ENCODE measurements at places on chromosomes 5 and 9.
A peak's percentile ranks its signal among the peaks of the same experiment; 100 is the strongest.

- peak; percentile 42 for DNase-seq
These were observed 163.2 kb downstream of the ARRDC3 start for GRCh38 chr5:91219803-91220371.

- no peak for DNase-seq
These were observed 99.8 kb downstream of the NFIB start for GRCh38 chr9:14214065-14214684.

GRCh38 chr9:116409129-116409528 is 255.5 kb downstream of the PAPPA start:
- DNase-seq = no peak

GRCh38 chr9:83964973-83965349 is 15.1 kb downstream of the HNRNPK start:
- DNase-seq = no peak

DNA sequence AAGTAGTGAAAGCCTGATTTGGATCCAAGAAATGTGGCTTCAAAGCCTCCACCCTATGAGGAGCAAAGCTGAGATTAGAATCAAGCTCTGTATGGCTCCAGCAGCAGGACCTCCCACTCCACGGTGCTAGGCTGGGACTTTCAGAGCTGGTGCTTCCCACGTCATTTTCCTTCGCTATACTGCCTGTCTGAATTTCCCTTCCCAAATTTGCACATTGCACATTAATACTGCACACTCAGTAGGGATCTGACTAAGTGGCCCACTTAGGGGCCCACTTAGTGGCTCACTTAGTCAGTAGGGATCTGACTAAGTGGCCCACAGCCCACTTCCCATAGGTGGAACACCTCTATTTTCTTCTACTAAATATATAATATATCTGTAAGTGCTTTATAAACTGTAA is 14.1 kb upstream of the SPDL1 start:
- no peak for DNase-seq

- no peak for DNase-seq
These were observed 186.4 kb downstream of the MELK start for GRCh38 chr9:36759141-36759540.

DNA sequence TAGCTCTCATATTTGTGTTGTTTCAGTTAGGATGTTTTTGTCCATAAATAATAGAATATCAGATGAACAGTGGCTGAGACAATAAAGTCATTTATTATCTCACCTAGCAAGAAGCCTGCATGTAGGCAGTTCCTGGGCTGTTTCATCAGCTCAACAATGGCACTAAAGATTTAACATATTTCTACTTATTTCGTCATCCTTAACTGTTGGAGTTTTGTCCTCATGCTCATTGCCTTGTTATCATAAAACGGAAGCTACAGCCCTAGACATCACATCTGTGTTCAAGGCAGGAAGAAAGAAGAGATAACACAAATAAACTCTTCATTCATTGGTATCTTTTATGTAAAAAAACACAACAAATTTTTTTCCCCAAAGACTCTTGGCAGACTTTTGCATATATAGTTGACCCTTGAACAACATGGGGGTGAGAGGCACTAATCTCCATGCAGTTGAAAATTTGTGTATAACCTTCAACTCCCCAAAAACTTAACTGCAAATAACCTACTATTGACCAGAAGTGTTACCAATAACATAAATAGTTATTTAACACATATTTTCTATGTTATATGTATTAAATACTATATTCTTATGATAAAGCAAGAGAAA is 277.2 kb upstream of the ADRA1B start:
- no peak for DNase-seq

DNA sequence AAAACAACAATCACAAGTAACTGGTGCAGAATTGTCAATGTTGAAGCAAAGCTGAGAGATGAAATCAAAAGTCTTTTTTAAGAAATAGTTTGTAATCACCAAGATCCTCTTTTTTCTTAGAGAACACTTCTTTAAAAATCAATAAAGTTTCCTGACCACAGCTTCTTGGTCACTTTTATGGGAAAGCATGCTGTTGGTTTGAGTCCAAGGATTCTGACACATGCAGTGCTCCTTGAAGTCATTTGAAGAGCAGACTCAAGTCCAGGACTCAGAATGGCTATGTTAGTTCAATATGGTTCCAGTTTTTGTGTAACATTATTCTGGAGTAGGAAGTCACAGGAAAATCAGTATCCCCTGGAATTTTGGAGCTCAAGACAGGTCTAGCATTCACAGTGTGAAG is 480.6 kb downstream of the NR2F1-AS1 start:
- DNase-seq = no peak

DNA sequence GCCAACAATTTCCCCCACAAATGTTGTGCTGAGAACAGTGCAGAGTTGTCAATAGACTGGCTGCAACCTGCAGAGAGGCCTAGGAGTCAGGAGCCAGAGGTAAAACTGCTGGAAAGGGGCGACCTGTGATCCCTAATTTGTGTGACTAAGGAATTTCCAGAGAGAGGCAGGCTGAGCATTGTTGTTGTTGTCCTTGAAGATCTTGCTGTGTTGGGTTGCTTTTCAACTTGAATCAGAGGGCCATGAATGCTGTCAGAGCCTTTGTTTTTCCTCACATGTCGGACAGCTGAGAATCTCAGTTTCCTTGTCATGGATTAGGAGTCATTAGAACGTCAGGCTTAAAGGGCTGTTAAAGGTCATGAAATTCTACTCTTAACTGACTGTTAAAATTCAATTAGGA is 134.6 kb upstream of the ASTN2 start:
- DNase-seq = no peak

DNA sequence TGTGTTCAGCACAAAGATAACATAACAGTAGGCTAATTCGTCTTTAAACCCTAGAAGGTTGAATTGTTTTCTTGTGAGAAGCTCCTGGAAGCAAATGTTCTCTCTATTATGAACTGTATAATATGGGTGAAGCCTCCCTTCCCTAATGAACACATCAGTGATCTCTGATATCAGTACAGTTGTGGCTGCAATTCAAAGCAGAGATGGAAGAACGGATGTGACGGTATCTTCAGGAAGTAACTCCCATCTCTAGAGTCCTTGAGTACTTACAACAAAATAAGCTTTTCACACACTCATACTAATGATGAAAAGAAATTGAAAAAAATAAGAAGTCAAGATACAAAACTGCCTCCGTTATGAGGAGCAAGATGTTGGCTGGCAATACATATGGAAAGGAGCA is 4.5 kb downstream of the HCN1 start:
- DNase-seq = no peak

- no peak for DNase-seq
These were observed 22.6 kb downstream of the PSMD5 start for GRCh38 chr9:120820095-120820494.

DNA sequence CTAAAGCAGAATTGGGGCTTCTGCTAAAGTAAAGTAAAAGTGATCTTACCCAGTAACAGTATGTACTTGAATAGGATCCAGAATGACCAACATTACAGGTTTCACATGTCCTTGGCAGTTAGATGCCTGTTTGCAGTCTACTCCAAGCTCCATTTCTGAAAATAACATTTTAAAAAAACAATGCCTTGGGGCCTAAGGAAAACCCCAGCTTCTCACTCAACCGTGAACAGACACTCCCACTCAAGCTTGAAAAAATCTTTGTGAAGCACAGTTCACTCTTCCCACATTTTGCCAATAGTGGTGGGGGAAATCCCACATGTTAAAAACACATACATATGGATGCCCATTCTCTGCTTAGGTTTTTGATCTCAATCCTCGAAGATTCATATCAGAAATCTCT is 304.1 kb downstream of the ARRDC3 start:
- no peak for DNase-seq

- no peak for DNase-seq
These were observed at the start of gene LARP1 for GRCh38 chr5:154755361-154756008. LARP1 (plus strand) TSS chr5:154755377; CDS start chr5:154755758, 381 bp downstream.

DNA sequence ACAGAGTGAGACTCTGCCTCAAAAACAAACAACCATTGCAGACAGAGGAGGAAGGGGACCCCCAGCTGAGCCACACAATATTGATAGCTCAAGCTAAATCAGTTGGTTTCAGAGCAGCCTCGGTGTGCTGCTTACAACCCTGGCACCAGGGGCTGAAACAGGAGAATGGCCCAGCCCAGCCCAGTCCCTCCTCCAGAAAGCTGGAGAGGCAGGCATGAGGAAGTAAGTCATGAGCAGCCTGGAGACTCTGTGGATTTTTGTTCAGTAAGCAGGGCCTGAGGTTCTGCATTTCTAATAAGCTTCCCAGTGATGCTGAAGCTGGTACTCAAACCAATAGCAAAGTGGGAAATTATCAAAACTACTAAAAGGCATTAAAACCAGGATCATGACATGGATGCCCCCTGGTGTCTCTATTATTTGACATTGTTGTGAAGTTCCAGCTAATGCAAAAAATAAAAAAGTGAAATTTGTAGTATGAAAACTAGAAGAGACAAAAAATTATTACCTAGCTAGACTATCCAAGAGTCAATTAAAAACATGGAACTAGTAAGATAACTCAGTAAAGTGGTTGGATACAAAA is 14.2 kb downstream of the PRRT1B start:
- DNase-seq = no peak

GRCh38 chr5:5278815-5279381 is 138.8 kb downstream of the ADAMTS16 start:
- DNase-seq = no peak

DNA sequence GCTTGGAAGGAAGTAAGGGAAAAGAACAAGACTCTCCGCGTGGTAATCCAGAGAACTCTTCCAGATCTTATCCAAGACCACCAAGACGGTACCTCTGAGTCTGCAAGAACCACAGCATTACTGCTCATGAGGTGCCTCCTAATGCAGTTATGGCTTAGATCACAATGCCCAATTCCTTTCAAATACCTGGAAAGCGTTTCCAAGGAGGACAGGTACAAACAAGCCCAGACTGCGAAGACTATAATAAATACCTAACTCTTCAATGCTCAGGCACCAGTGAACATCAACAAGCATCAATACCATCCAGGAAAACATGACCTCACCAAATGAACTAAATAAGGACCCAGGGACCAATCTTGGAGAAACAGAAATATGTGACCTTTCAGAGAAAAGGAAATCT is 325.5 kb downstream of the CWC27 start:
- no peak for DNase-seq

DNA sequence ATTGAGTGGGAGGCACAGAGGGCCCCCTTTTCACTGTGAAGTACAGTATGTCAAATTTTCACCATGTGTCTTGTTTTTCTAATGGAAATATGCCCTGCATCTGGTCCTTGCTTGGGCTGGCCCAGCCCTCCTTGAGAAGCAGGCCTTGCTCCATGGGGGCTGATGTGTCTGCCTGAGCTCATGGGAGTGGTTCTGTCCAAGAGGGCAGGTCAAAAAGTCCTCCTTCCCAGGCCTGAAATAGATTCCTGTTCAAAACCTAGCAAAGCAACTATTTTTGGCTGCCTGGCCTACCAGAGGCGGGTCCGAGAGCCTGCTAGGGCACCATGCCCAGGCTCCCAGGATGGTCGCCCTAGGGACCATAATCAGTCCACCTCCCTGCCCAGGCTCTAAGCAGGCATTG is 40.5 kb upstream of the NEURL1B start:
- no peak for DNase-seq

DNA sequence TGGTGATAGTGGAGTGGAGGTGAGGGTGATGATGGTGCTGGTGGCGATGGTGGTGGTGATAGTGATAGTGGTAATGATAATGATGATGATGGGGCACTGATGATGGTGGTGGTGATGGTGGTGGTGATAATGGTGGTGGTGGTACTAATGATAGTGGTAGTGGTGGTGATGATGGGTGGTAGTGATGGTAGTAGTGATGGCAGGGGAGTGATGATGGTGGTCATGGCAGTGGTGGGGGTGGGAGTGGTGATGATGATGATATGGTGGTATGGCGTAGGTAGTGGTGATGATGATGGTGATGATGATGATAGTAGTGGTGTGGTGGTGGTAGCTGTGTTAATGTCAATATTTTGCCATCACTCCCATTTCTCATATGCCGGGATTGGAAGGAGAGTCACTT is 44.5 kb upstream of the ORM1 start:
- no peak for DNase-seq

GRCh38 chr9:78507037-78507436 is 210.1 kb downstream of the PSAT1 start:
- DNase-seq = no peak

DNA sequence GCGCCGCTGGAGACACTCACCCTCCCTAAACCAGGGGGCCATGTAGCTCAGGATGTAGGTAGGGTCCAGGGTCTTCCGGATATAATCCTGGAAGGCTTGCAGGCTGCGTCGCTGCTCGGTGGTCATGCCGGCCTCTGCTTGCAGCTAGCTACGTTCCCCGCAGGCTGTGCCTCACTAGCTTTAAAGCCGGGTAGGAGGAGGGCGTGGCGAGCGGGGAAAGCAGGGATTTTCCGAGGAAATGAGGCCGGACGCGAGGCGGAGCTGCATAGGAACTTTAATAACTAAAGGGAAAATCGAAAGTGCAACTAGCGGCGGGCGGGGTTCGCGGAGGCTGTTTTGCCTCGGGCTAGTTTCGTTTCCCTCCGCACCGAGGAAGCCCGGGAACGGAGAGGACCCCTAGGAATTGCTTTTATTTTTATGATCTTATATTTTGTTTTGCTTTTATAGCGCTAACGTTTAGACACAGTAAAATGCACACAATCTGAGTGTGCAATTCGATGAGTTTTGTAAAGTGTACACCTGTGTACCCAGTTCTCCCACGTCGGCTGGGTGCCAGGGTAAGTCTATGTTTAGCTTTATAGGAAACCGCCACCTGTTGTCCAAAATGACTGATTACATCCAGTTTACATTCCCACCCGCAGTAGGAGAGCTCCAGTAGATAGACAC is at the start of gene RIGI:
Gene RIGI, minus strand, starts transcription at position 156 of the 666 bp plus-strand sequence. Its CDS starts 30 bp downstream, at position 126.
- peak; percentile 83 for DNase-seq

GRCh38 chr5:34699155-34700077 is 43.3 kb downstream of the RAI14 start:
- no peak for DNase-seq

- no peak for DNase-seq
These were observed 116.3 kb upstream of the EPB41L4A start for GRCh38 chr5:112535356-112535755.

- no peak for DNase-seq
These were observed 4.0 kb downstream of the ELL2 start for GRCh38 chr5:95957561-95958203.

DNA sequence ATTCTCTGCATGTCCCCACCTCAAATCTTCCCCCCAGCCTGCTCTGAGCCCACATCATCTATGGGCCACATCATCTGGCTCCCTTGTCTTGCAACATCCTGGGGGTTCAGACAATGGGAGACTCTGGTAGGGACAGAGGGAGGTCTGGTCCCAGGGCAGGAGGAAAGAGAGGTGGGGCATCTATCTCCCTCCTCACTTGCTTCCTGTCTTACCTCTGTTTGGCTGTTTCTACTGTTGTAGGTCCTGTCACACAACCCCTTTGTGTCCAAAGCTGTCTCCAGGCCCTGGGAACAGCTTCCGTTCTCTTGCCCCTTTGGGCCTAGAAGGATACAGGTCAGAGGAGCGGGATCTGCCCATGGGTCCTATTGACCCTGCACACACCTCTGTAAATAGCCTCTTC is 227.2 kb downstream of the NSG2 start:
- no peak for DNase-seq
